DMS79 (cell line): ENCODE measurements at places on chromosomes 7 and 10.

- peak; percentile 6 for DNase-seq
Measured at GRCh38 chr10:123970207-123970926, 78.8 kb upstream of the CPXM2 start.

GRCh38 chr10:13527864-13528122 lies 1.0 kb downstream of the BEND7 start:
- DNase-seq: no peak

DNA sequence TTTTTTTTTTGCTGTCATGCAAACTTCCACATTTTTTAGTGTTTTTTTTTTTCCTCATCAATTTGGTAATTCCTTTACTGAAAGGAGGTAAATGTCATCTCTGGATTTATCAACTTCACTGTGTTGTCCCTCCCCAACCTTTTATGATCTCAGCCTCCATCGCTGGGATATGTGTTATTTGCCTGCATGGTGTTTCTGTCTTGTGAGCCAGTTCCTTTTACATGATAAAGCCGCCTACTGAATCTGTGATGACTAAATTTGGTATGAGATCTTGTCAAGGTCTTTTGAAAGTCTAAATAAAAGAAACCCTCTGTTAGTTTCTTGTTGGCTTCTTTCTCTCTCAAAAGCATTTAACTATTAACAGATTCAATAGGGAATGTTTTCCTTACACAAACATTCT lies 39.3 kb downstream of the TAS2R41 start:
- no peak for DNase-seq

DNA sequence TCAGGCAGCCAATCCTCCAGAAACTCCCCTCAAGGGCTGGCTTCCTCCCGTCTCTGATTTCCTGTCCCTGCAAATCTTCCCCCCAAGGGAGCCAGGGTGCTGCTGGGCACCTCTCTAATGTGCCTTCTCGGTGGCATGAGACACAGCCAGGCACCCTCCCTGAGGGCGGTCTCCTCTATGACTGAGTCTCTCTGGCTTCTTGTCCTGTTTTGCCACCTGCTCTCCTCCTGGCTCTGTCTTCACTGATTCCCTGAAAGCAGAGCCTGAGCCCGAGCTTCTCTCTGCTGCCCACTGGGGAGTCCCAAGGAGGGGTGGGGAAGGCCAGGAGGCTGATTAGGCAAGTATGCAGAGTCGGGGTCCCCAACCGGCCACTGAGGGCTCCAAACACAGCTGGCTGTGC lies 60.4 kb upstream of the INSIG1 start:
- no peak for DNase-seq

GRCh38 chr7:70886547-70886946 lies 245.4 kb upstream of the GALNT17 start:
- no peak for DNase-seq

DNA sequence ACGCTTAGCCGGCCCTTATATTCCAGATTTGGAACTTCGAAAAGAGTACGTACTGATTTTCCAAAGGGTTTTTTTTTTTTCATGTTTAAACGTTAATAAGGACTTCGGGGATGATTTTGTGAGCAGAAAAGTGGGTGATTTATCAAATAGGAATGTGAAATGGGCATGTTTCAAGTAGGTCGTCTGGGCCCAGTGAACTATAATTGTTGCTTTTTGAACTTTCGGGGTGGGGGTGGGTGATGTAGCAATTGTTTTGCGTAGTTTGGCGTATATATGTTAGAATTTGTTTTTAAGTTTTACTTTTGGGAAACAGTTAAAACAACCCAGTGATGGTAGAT lies 299 bp upstream of the PBLD start:
- no peak for DNase-seq

DNA sequence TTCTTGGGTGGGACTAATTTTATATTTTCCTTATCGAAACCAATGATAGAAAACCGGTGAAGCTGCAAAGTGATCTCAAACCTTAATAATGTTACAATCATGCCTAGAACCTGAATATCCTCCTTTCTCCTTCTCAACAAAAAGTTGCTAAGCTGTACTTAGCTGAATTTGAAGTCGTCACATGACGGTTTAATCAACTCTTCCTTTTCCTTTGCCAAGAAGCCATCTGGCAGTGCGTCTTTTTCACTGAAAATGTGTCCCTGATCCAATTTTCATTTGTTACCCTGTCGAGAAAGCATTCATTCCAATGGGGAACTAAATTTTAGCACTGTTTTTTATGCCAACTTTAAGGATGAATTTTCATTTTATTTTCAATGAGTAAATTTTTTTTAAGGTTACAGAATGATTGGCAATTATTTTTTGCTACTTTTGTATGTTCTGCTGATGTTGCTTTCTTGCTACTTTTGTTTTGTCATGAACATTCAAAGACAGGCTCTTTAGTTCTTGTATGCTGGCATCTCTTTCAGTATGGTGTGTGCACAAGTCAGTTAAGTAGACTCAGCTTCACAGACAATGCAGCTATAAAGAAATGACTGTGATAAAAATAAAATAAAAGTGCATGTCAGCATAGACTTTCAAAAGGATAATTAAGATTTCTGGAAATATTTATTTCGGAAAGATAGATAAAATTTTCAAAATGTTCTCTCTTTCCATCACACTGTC lies 980.0 kb downstream of the DNAJB9 start:
- DNase-seq: no peak

DNA sequence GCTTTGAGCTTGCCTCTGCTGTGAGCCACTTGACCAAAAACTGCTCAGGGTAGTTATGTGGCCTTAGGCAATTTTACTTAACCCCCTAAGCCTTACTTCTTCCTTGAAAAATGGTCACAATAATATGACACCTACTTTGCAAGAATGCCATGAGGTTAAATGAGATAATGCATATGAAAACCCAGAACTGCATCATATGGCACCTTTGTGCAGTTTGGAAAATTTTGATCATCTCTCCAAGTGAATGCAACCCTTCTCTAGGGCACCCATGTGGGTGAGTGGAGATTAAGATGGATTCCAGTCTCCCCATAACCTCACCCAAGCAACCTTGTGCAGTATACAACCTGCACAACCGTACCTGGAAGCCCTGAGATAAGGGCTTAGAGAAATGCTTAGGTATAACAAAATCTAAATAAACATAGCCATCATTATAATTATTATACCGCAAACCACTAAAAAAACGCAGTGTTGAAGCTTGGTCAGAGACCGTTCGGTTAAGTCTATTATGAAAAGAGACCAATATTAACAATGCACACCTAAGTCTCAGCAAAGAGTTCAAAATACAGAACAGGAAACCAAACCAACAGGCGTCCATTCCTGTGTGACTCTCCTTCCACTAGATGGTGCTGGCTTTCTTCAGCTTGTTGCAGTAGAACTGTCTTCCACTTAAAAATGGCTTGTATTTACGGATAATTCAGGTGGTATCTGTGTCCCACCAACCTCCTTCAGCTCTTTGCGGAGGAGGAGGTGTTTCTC lies 21.0 kb upstream of the ASB15 start:
- DNase-seq: no peak

DNA sequence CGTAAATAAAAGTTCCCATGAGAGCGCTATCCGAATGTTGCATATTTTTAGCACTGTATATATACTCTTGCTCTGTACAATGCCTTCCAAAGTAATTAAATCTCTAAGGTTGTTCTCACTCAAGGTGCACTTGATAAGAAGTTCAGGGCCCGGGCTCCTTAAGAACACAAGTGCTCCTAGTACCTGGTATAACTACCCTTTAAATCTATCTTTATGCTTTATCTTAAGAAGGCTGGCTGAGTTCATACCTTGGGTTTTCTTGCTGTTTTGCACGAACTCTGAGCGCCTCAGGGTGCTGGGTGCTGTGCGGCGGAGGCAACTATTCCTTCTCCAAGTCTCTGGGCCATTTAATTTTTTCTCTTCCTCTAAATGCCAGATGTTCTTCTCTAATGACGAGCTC lies 80.4 kb downstream of the DNMBP start:
- no peak for DNase-seq

DNA sequence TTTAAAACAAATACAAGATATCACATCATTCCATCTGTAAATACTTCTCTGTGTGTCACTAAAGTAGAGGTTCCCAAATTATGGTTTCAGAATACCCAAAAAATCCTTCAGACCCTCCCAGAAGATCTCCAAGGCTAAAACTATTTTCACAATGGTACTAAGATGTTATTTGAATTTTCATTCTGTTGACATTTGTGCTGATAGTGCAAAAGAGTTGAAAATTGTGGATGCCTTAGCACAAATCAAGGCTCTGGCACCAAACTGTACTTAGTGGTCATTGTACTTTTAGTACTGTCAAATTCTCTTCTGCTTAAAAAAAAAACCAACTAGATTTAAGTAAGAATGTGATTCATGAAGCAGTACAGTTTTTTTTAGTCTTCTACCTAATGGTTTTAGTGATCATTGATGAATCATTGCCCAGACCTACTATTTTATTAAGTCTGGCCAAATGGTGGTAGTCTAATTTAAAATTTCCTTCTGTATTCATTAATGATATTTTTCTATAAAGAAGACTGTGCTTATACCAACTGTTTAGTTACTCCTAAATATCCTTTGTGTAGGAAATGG lies 50.5 kb downstream of the TPST1 start:
- DNase-seq: no peak

DNA sequence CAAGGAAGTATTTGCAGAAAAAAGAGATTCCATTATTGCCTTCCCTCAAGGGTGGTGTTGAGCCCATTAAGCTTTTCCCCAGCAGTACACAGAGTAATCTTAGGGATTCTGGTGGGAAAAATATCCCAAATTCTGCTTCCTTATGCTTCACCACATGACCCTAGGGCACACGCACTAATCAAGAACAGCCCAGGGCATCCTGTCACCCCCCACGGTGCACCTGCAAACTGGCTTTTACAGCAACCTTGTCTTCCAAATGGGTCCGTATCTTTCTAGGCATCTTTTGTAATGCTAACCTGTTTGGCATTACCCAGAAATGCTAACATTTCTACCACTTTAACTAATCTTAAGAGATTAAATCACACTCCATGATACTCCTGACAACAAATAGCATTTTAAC lies 926 bp upstream of the C7orf33 start:
- DNase-seq: no peak

DNA sequence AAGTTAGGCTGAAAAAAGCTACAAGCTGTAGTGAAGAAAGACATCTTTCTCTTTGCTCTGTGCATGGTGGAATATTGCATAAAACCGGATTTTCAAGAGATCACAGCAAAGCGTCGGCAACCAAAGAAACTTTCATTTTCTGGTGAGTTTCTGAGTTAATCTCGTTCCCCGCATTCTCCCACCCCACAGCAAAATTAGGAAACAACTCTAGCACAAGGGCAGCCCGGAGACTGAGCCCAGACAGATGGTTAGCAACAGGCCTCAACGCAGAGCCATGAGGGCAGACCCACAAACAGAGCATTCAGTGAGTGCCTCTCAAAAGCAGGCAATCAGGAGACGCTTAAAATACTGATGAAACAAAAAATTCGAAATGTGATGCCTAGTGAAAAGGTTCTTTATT lies 396.1 kb upstream of the KLF6 start:
- no peak for DNase-seq

DNA sequence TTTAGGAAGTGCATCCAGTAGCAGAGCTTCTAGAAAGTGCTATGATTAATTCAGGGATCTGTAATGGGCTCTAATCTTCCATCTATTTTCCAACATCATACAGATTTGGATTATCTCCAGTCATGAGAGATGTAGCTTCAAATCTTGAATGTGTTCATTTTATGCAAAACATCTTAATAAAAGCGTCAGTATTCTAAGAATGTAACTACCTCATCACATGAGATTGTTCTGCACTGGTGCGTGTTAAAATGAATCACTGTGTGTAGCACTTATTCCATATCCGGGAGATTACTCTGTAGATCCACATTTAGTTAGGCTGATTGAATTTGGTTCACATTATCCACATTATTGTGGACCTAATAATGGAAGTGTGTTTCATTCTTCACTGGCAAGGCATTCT lies 344.9 kb upstream of the CHRM2 start:
- no peak for DNase-seq

- no peak for DNase-seq
Measured at GRCh38 chr7:108114117-108114841, 15.9 kb downstream of the LAMB4 start.

GRCh38 chr7:107758667-107759066 lies 14.7 kb downstream of the CBLL1 start:
- no peak for DNase-seq

DNA sequence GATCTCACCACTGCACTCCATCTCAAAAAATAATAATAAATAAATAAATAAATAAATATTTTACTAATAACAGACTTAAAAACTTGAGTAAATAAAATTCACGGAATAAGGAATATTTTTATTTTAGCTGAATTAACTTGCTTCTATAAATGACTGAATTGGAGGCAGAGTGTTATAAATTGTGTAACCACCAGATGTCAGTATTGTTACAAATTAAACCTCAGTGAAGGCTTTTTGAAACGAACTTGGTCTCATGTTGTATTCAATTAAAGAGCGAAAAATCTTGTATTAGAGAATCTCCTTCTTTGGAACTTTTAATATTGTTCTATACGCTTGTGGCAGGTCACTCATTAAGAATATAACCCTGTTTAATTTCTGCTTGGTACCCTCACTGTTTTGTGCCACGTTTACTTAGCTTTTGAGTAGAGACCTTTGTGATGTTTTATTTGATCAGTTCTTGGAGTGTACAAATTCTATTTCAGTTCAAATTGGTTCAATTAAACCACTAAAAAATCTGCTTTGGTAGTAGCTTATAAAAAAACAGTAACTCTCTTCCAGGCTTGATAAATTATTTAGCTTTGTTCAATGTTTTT lies 45.6 kb upstream of the SCIN start:
- DNase-seq: no peak

DNA sequence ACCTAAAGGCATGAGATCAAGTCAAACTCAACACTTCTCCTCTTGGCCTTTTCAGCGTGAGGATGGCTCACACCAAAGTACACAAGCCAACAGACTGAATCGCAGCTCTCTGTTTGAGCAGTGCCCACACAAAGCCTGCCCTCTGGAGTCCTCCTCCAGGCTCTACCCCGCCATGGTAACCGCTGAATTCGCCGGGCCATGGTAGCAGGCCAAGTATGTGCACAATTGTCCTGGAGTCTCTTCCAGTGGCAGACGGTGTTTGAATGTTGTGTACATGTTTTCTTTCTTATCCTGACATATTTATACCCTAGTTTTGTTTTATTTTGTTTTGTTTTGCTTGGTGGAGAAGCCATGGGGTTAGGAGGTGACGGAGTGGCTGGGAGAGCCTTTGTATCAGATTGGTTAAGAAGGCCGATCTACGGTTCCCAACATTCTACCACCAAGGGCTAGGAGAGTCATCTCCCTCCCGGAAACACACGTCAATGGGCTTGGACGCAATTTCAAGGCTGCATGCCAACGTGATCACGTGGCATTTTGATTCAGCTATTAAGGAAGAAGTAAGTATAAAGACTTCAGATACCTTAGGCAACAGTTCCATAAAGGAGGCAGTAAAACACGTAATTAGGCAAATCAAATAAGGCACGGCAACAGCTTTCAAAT lies 12.1 kb upstream of the SHH start:
- DNase-seq: no peak
